Erythroblast (primary cell): ENCODE measurements at places on chromosomes 4 and X.

DNA sequence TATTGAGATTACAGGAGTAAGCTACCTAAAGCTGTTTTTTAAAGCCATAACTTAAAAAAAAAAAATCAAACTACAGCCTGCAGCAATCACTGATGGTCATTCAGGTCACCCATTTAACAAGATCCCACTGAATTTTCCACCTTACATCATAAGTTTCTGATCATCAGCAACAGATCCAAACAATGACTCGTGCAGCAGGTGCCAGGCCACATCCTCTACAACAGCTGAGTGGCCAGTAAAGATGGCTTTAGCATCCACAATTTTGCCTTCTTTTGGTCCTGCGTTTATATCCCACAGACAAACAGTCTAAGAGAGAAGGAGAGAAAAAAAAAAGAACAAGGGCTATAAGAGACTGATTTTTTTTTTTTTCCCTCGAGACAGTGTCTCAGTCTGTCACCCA is 16.6 kb downstream of the RBBP7 start:
- no peak for DNase-seq

DNA sequence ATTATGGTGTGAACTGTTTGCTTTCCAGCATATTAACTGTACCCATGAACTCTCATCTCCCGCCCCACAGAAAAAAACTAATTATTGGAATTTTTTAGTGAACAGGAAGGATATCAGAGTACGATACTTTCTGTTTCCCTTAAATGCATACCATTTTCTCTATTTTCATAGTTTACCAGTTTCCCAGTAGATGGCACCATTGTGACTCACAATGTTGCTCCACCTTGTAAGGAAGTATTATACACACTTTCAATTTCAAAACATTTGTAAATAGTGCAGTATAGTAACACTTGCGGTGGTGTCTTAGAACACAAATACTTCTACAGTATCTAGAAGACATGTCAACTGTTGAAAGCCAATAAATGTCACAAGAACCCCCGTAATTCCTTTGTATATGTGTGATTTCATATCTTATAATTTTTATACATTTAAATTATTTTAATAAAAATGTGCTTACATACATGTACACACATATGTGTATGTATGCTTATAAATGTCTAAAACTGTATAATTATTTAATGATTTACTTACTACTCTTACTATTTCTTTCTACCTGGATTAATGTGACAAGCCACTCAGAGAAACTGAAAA is 167.3 kb downstream of the SLIT2 start:
- DNase-seq = peak; percentile 48

- no peak for DNase-seq
Observed at GRCh38 chr4:104971462-104971861, 175.2 kb upstream of the TET2 start.

GRCh38 chr4:42655921-42656678 is 805 bp downstream of the ATP8A1 start:
- DNase-seq = peak; percentile 69

- no peak for DNase-seq
Observed at GRCh38 chr4:168272488-168272887, 46.1 kb downstream of the DDX60 start.

- no peak for DNase-seq
Observed at GRCh38 chrX:24767557-24767956, 73.8 kb downstream of the POLA1 start.

- no peak for DNase-seq
Observed at GRCh38 chrX:40508560-40508959, 72.2 kb upstream of the ATP6AP2 start.

DNA sequence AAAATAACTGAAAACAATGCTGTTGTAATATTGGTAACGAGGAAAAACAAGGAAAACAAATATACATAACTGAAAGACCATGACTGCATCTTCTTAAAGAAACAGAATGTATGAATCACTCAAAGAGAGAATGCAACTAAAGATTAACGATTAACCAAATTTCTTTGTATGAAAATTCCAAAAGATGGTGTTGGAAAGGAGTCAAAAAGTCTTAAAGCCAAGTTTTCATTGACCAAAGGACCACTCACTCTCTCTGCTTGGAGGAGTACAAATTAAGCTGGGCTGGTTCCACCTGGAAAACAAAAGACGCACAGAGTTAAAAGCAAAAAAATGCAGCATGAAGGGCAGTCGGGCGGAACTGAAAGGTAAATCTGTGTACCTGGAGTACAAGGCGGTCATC is 1.8 kb downstream of the DCAF12L1 start:
- DNase-seq = no peak

DNA sequence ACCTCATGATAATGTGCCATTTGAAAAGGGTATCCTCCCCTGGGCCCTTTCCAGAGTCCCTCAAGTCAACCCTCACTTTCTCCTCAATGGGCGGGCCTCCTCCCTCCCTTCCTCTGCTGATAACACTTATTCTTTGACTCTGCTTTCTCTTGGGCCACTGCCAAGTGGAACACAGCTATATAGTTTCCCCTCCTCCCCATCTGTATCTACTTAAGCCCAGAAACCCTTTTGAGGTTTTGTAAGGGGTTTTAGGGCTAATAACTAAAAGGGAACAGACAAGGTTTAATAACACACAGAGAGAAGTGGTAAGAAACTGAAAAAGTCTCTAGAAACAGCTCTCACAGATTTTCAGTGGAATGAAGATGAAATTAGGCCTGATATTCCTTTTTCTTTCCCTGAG is 116.7 kb downstream of the GPC3 start:
- DNase-seq = no peak

DNA sequence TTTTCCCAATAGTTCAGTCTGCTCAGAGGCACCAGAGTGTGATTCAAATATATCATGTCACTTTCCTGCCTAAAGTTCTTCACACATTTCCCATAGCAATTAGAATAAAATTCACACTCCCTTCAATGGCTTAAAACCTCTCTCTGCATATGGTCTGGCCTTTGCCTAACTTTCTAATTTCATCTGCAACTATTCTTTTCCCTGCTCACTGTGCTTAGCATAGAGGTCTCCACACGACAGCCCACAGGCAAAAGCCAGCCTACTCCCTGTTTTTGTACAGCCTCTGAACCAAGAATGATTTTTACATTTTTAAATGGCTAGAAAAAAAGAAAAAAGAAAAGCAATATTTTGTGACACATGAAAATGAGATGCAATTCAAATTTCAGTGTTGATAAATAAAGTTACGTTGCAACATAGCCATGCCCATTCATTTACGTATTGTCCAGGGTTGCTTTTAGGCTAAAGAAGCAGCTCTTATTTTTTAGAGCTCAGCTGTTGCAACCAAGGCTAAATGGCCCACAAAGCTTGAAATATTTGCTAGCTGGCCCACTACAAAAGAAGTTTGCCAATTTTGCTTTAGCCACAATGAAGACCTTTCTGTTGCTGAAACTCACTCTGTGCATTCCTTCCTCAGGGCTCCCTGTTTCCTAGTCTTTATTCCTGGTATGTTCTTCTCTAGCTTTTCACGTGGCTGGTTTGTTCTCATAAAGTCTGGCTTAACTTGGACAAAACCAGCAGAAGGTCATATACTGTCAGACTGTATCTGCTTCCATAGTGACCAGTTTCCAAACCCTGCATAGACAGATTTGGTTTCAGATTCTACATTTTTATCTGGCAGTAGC is 26.6 kb upstream of the IRF2 start:
- no peak for DNase-seq

DNA sequence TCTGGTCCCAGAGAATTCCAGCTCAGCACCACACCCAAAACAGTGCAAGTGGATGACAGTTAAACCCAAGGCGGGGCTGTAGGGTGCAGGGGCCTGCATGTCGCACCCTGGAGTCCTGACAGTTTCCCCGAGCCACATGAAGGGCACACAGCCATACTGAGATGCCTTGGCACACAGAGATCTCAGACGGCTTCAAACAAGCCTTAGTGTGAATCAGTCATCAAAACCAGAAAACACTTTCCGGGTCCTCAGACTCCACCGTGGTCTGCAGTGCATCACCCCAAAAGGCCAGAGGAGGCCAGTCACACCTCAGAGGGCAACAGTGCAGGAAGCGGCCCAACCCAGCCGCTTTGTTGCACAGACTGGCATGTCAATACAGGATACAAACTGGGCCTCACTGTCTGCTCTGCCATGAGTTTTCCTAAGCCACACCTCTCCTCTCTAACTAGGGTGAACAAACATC is 64.6 kb upstream of the ENPP6 start:
- peak; percentile 15 for DNase-seq

DNA sequence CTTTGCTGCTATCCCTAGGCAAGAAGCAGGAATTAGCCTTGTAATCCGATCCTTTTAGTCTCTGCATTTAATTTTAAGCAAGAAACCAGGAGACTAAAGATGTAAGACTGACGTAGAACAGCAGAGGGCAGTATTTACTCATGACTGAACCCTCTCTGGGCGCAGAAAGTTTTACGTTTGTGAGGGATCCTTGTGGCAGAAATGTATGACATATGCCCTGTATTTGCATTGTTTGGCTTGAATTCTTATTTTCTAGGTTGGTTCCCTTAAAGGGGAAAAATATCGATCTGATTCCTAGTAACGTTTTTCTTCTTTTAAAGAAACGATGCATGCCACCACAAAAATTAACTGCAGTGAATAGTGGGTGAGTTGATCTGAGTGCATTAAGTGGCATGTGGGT is 1.3 kb upstream of the FAT4 start:
- DNase-seq = peak; percentile 74

DNA sequence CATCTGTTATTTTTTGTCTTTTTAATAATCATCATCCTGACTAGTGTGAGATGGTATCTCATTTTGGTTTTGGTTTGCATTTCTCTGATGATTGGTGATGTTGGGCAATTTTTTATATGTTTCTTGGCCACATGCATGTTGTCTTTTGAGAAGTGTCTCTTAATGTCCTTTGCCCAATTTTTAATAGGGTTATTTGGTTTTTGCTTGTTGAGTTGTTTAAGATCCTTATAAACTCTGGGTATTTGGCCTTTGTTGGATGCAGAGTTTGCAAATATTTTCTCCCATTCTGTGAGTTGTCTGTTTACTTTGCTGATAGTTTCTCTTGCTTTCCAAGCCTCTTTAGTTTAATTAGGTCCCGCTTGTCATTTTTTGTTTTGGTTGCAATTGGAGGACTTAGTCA is 152.1 kb upstream of the MED14 start:
- no peak for DNase-seq

DNA sequence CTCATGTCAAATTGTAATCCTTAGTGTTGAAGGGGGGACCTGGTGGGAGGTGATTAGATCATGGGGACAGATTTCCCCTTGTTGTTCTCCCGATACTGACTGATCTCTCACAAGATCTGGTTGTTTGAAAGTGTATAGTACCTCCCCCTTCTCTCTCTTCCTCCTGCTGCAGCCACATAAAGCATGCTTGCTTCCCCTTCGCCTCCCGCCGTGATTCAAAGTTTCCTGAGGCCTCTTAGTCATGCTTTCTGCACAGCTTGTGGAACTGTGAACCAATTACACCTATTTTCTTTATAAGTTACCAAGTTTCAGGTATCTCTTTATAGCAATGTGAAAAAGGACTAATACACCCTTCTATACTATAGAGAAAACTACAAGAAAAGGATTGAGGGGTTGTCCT is 1170.5 kb upstream of the AGA start:
- DNase-seq = no peak

GRCh38 chr4:183146478-183146877 is 47.4 kb downstream of the WWC2 start:
- no peak for DNase-seq

GRCh38 chr4:7826176-7826908 is 113.3 kb downstream of the AFAP1 start:
- DNase-seq = no peak

DNA sequence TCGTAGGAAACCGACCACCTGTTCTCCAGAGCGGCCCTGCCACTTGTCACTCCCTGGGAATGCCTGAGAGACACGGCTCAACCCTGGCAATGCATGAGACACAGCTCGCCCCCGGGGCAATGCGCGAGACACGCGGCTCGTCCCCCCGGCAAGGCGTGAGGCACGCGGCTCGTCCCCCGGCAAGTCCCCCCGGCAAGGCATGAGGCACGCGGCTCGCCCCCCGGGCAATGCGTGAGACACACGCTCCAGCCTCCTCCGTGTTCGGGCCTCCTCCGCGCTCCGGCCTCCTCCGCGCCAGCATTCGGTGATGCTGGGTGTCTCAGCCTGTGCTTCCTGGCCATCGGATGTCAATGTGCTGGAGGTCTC is 27.5 kb upstream of the CPLX1 start:
- DNase-seq = no peak

DNA sequence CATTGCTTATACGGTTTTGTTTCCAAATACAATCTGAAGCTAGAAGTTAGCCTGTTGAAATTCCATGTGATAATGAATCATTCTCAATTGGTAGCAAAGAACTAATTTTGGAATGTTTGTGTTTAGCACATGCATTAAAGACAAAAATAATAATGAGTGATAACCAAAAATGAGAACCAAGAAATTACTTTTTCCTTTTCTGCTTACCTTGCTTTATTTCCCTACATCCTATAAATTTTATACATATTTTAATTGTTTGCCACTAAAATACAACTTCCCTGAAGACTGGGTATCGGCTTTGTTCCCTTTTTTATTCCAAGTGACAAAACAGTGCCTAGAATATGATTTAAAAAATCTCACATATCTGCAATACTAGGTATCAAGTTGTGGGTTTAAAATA is 203.8 kb upstream of the TACR3 start:
- no peak for DNase-seq

DNA sequence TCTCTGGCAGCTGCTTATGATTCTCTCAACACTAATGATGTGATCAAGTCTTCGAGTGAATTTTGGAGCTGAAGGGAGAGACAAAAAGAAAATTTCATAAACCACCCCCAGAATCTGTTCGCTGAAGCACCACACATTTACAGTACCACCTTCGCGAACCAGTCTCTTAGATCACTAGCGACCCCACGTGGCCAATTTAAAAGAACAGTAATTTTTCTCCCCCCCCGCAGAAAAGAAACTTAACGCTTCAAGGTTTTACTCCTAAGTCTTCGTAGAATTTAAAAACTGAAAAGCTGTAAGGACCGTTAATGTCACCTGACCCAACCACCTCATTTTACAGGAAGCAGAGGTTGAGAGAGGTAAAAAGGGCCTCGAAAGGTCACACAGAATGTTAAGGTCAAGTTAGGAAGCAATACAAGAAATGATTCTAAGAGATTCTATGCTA is 187.5 kb downstream of the QDPR start:
- DNase-seq = peak; percentile 35

- DNase-seq = no peak
Observed at GRCh38 chr4:170323623-170324022, 233.9 kb upstream of the AADAT start.

DNA sequence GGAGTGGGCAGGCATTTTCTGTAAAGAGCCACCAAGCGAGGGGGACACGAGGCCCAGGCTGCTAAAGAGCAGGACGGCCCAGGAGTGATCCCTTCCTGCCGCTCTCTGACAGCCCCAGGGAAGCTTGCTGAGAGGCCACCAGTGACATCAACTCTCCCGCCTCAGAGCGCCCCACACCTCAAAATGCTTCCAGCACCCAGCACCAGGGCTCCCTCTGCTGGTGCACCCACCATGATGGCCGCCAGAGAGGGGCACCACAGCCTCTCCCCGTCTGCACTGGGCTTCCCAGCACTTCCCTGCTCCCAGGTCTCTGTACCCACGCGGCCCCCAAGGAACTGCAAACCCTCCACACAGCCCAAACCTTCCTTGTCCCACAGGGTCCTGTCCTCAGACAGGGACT is 40.4 kb downstream of the GAK start:
- DNase-seq = peak; percentile 26
